ENCODE measurements at places on chromosomes 2 and 18. TPM values are rescaled to one million over a fixed set of nuclear protein-coding genes. Genes with fewer than 3 reads are reported as not detected.
A peak's percentile ranks its signal among the peaks of the same experiment; 100 is the strongest.

The NCKAP5 gene
- 19.3 TPM for total RNA-seq

DNA sequence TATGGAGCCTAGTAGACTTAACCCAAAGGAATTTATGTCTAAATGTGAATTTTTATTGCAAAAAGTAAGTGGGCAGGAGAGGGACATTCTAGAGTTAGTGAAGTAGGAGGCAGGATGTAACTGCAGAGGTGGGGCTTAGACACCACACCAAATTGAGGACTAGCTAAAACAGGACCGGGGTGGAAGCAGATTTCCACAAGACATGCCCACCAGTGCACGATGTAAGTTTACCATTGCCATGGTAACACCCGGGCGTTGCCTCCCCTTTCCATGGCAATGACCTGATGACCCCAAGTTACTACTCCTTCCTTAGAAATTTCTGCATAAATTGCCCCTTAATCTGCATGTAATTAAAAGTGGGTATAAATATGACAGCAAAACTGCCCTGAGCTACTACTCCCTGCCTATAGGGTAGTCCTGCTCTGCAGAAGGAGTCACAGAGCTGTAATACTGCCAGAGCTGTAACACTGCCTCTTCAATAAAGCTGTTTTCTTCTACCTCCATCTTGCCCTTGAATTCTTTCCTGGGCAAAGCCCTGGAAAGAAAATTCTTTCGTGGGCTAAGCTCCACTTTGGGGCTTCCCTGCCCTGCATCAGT, 509.7 kb downstream of the ERBB4 start:
- no peak for DNase-seq

DNA sequence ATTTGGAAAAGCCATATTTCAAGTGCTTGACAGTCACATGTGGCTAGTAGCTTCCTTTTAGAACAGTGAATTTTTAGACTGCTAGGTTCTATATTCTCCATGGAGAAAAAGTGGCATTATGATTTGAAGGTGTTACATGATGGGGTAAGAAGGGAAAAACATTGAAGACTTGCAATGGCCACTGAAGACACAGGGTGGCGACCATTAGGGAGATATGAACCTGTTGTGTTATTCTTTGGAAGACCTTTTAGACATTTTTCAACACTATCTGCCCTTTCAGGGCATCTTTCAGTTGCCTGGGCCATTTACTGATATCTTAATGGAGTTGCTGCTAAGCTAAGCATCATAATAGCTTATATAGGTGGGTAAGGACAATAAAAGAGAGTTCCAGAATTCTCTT, 1387.2 kb downstream of the SUCLG1 start:
- no peak for DNase-seq

GRCh38 chr2:84870306-84870705, 10.6 kb downstream of the TRABD2A start:
- no peak for DNase-seq

DNA sequence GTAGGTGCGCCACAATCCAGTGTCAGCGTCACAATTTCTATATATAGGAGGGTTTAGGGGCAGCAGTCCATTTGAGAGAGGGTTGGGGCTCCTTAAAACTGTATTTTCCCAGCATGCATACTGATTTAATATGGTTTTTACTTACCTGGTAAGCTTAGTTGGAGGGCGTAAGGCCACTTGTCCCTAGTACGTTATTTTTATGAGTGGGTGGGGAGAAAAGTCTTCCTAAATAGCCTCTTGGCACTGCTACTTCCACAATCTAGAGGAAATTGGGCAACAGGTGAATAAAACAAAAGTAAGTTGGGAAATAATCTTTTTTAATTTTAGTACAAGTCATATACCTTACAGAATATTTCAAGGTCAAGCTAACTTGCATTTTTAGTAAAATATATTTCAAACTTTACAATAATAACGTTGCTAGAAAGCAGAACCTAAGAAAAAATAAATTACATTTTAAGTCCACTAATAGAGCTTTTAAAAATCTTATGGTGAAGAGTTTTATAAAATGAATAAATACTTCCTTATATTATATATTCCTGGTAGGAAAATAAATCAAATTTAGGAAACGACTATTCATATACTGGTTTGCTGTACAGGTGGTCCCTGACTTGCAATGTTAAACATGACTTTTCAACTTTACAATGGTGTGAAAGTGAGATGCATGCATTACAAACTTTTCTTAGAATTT, 20.9 kb downstream of the DHRS9 start:
- no peak for DNase-seq

The GEN1 gene
- total RNA-seq, result 21.5 TPM

The LDLRAD4 gene
- 48.4 TPM for total RNA-seq

- DNase-seq, result no peak
Measured at GRCh38 chr2:72718876-72719275, 107.0 kb downstream of the EXOC6B start.

The SPATA3 gene
- not detected for total RNA-seq

GRCh38 chr18:3861495-3861894, 411.5 kb downstream of the TGIF1 start:
- DNase-seq, result no peak

DNA sequence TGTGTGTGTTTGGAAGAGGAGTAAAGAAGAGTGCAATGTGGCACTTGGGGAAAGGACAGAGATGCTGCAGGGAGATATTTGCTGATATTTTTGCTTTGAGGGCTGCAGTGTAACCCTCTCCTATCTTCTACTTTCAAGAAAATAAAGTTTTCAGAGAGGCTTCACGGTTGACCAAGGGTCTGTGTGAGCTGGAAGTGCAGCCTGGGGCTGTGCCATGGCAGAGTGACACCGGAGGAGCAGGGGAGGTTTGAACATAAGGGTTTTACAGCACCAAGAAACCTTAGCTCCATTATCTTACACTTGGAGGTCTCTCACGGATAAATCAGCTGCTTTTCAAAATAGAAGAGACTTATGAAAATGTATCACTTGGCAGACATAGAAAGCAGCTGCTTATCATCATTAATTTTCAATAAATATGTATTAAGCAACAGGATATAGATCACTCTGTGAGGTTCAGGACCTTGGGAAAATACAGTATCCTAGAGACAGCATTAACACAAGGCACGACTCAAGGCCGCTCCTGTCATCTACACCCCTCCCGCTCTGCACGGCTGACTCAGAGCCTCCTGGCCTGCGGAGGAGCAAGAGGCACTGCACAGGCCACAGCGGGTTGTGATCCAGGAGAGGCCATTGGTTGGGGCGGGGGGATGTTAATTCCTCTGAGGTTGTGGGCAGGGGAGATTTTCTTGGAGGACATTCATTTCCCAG, 127.8 kb downstream of the COPS8 start:
- DNase-seq, result no peak

DNA sequence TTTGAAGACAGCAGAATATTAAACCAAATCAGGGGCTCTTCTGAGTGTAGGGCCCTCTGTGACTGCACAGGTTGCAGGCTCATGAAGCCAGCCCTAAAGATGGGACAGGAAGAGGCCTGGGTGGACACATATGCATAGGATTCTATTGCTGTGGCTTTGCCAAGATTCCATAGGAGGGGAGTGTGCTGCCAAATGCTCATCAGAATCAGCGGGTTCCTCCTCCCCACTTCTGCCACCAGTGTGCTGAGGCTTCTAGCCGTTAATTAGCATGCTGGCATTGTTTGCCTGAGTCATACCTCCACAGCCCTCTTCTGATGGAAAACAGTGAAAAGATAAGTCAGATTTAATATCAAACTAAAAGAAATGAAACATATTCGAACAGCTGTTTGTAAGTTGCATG, 103.9 kb upstream of the TMEFF2 start:
- no peak for DNase-seq

The AMER3 gene
- total RNA-seq, result 0.70 TPM

DNA sequence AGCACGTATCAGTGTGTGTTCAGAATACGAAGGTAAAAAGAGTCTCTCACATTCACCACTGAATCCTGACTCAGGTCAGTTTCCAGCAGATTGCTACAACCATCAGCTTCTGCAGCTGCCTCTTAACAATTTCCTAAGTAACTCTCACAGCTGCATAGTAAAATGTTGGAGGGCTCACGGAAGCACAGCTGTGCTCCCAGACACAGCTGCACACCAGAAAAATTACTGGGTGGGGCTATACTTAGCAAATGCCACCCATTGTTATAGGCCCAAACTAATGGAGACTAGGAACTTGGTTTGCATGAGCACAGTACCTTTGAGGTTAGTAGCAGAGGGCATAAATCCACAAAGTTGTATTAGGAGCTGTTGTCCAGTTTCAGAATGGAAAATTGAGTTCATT, 153.9 kb upstream of the ERBB4 start:
- DNase-seq, result no peak

The COX7A2L gene
- 85.8 TPM for total RNA-seq

GRCh38 chr2:112841295-112842044, 4.9 kb upstream of the IL1B start:
- DNase-seq, result no peak

The LIMS4 gene
- 0.67 TPM for total RNA-seq

- no peak for DNase-seq
Measured at GRCh38 chr2:68487773-68488355, 20.5 kb downstream of the APLF start.

DNA sequence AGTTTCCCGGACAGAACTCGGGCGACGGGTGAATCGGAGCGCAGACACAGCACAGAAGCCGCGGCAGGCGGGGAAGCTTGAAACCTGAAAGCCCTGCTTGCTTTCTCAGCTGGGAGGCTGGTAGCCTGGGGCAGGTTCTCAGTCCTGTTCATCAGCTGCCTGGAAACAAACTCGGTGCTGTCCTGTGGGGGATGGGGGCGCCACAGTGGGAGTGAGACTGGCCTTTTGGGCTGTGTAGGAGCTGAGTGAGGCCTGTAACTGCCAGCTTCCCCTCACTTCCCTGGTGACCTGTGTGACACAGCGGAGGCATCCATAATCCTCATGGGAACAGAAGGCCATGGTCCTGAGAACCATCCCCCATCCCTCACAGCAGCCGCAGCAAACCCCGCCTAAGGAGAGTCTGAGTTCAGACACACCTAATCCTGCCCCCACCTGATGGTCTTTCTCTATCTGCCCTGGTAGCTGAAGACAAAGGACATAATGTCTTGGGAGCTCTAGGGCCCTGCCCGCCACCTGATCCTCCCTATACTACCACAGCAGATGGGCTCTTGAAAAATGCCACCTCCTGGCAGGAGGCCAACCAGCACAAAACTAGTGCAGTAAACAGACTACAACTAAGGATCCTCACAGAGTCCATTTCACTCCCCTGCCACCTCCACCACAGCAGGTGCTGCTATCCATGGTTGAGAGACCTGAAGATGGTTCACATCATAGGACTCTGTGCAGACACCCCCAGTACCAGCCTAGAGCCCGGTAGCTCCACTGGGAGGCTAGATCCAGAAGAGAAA, 52.7 kb upstream of the LDLRAD4 start:
- no peak for DNase-seq

- DNase-seq, result no peak
Measured at GRCh38 chr18:70674896-70675295, 386.1 kb downstream of the SOCS6 start.

- no peak for DNase-seq
Measured at GRCh38 chr2:133717497-133717896, 149.2 kb upstream of the NCKAP5 start.

DNA sequence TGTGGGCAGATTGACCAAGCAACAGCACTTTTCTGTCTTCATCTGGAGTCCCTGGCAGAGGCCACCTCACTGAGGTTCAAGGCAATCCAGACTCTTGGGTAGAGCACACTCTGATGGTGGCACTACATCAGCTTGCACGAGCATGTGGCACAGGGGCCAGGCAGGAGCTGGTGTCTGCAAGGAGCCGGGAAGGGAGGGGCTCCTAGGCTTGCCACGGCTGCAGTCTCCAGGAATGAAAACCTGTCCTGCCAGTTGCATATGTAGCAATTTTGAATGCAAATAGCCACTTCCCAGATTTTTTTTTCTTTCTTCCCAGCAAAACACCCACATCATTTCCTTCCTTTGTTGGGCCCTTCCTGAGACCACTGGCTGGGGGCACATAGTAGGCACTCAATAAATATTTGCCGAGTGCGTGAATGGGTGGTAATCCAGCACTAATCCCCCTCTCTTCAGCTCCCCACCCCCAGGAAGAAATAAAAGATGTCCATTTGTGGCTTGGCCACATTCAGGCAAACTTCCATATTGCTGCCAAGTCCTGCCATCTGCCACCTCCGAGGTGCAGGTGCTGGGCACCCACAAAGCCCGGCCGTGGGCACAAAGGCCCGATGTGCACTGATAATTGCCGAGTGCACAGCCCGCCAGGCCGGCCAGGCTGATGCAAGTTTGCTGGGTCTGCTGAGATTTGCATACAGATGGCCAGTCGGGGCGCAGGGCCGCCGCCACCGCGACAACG, 72.4 kb downstream of the MYCN start:
- no peak for DNase-seq

DNA sequence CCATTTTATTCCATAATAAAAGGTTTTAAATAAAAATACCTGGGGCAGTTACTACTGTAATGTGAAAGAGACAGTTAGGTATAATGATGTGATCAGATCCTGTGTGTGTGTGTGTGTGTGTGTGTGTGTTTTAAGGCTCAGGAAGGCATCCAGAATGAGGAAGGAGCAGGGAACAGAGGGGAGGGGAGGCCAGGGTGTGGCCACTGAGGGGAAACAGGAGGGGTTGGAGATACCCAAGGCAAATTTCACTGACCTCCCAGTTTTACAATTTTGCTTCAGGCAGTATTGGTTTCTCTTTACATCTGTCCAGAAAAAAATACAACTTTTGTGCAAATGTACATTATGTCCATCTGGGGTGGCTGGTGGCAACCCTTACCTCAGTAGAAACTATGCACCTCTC, 163.5 kb upstream of the FBXO11 start:
- DNase-seq, result no peak

GRCh38 chr2:178448968-178449661, 1.9 kb downstream of the PRKRA start:
- no peak for DNase-seq

- no peak for DNase-seq
Measured at GRCh38 chr2:164803776-164804466, 37.7 kb downstream of the COBLL1 start.

The NPHP1 gene
- not detected for total RNA-seq

The GLI2 gene
- 0.18 TPM for total RNA-seq

- peak; percentile 80 for DNase-seq
Measured at GRCh38 chr18:69935319-69936190, 12.1 kb downstream of the CD226 start.

GRCh38 chr2:23460228-23460627, 75.2 kb downstream of the KLHL29 start:
- DNase-seq, result no peak

GRCh38 chr2:41678639-41679038, 369.2 kb upstream of the PKDCC start:
- no peak for DNase-seq

DNA sequence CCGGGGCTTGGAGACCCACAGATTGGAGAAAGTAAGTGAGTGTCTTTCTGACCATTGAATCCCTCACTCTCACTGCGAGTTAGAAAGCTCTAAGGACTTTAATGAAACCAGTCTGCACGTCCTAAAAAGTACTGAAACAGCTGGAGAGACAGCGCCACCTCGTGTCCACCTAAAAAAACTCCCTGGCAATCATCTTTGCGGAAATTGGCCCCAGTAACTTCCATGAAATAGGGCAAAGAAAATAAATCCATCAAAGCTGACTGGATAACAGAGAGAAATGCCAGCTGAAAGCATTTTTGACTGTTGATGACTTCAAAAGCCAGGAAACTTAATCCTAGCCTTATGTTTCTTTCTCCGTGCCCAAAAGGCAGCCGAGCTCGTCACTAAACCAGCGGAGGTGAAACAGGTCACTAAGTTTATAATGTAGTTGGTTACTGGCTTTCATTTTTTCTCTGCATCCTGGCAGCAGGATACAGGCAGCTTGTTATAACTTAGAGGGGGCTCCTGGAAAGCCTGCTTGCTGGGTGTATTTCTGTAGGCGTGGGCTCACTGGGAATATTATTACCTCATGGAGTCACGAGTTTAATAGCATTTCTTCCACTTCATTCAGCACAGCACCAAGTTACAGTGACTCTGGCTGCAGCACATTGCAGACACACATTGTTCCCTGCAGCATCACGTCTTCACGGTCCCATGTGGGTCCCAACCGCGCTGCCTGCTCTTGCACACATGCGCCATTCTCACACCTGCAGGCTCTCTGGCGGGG, 266.5 kb downstream of the HRH4 start:
- peak; percentile 79 for DNase-seq

Data from Peyer's patch (tissue), 4 donors.